ENCODE measurements at places on chromosomes 7 and 10. TPM values are rescaled to one million over a fixed set of nuclear protein-coding genes. Genes with fewer than 3 reads are reported as not detected.

The CCL24 gene
- not detected for total RNA-seq

The JAZF1 gene
- 6.9 TPM for total RNA-seq

The PRSS37 gene
- not detected for total RNA-seq

GRCh38 chr10:118868589-118868988 lies 113.8 kb upstream of the CACUL1 start:
- peaks cover 18% of the 10 kb centered on the region for H3K27me3 ChIP-seq
- no peak overlapping the region for H3K4me3 ChIP-seq
- no peaks in the 10 kb centered on the region for H3K4me1 ChIP-seq
- H3K27ac ChIP-seq: no peak overlapping the region
- no peaks in the 10 kb centered on the region for H3K36me3 ChIP-seq
- peak; percentile 25 for DNase-seq

GRCh38 chr7:10910447-10910846 lies 63.2 kb upstream of the PHF14 start:
- H3K27ac ChIP-seq: no peak overlapping the region
- H3K27me3 ChIP-seq: peaks cover 10% of the 10 kb centered on the region
- no peak for DNase-seq

- H3K27ac ChIP-seq: no peak overlapping the region
- H3K27me3 ChIP-seq: peaks cover 2% of the 10 kb centered on the region
- DNase-seq: no peak
- H3K4me1 ChIP-seq: no peaks in the 10 kb centered on the region
Measured at GRCh38 chr7:94250124-94250523, 144.6 kb upstream of the COL1A2 start.

GRCh38 chr10:80702143-80702542 lies 164.4 kb downstream of the SH2D4B start:
- H3K27ac ChIP-seq: no peak overlapping the region
- H3K4me1 ChIP-seq: no peaks in the 10 kb centered on the region
- DNase-seq: no peak
- no peaks in the 10 kb centered on the region for H3K36me3 ChIP-seq
- H3K27me3 ChIP-seq: no peaks in the 10 kb centered on the region

- no peak for DNase-seq
- H3K4me1 ChIP-seq: no peaks in the 10 kb centered on the region
- no peaks in the 10 kb centered on the region for H3K36me3 ChIP-seq
- no peak overlapping the region for H3K4me3 ChIP-seq
Measured at GRCh38 chr10:92125144-92125543, 165.7 kb downstream of the CPEB3 start.

- H3K4me1 ChIP-seq: peaks cover 9% of the 10 kb centered on the region
- no peak overlapping the region for H3K4me3 ChIP-seq
- DNase-seq: peak; percentile 74
- H3K36me3 ChIP-seq: no peaks in the 10 kb centered on the region
Measured at GRCh38 chr7:100896732-100897608, 1.3 kb upstream of the ACHE start.

DNA sequence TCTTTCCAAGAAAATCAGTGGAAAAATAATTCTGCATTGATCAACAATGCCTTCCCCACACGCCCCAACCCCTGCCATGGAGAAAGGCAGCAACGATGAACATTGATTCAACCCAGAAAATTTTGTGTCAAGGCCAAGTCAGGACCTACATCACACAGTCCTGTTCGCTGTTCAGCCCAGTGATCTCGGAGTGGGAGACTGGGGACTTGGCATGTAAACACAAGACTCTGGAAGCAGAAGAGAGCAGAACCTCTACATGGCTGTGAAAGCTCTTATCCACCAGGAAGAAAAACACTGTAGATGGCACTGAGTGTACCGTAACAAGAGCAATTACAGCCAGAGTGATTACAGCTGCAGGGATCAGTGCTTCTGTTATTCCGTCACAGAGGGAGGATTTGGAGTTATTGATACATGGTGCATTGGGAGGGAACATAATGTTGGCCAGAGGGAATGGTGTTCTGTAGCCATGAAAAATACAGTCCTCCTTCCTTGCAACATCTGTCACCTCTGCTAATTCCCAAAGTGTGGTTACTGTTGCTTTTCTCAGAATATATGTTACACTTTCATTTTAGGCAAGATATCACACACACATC lies 136.6 kb downstream of the IQUB start:
- no peaks in the 10 kb centered on the region for H3K36me3 ChIP-seq
- H3K4me3 ChIP-seq: no peak overlapping the region
- no peak for DNase-seq
- no peak overlapping the region for H3K27ac ChIP-seq
- H3K27me3 ChIP-seq: no peaks in the 10 kb centered on the region
- H3K4me1 ChIP-seq: no peaks in the 10 kb centered on the region

GRCh38 chr7:76428149-76428823 lies 3.5 kb downstream of the ZP3 start:
- no peaks in the 10 kb centered on the region for H3K36me3 ChIP-seq
- H3K4me3 ChIP-seq: no peak overlapping the region
- H3K4me1 ChIP-seq: peaks cover 6% of the 10 kb centered on the region
- DNase-seq: no peak

- no peak overlapping the region for H3K4me3 ChIP-seq
- DNase-seq: no peak
- no peak overlapping the region for H3K27ac ChIP-seq
- no peaks in the 10 kb centered on the region for H3K4me1 ChIP-seq
- H3K36me3 ChIP-seq: no peaks in the 10 kb centered on the region
Measured at GRCh38 chr10:130770018-130770630, 541.4 kb downstream of the TCERG1L start.

DNA sequence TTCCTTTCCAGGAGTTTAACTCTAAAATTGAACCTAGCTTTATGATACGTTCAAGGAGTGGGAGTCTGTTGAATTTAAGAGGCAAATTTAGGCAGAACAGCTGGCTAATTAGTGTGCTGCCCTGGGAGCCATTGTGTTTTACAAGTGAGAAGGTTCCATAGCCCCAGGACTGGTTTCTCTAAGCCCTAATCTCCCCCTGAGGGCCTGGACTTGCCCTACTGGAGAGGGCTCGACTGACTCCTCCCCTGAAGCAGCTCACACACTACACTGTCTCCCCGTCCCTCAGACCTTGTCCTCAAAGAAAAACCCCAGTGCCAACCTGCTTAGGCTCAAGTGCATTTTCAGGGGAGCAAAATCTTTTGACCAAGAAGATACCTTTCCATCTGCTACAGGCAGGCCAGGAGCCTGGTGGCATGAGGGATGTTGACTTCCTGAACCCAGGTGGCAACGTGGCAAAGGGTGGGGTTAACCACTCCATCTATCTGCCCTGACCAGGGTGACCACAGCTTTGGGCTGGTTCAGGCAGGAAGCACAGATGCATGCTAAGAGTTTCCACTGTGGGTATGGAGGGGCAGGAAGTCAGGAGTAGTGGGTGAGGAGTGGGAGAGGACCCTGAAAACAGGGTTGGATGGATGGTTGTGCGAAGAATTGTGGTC lies 68.9 kb upstream of the CARD11 start:
- H3K27ac ChIP-seq: peak overlapping the region; percentile 56
- peaks cover 11% of the 10 kb centered on the region for H3K36me3 ChIP-seq
- peaks cover 71% of the 10 kb centered on the region for H3K4me1 ChIP-seq

DNA sequence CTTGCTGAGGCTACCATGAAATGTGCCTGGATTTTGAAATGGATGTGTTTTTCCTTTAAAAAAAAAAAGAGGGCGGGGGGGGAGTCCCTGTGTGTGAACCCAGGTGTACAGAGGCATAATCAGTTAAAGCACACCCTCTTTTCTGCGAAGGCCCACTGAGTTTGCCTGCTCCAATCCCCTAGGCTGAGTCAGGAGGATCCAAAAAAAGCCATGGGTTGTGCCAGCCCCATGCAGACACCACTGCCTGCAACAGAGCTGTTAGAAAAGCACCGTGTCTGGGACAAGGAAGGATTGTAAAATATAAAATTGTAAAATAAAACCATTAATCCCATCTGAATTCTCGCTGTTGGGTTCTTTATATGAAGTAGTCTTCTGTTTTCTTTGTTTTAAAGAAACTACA lies 217.9 kb downstream of the ADAM12 start:
- DNase-seq: no peak
- no peaks in the 10 kb centered on the region for H3K27me3 ChIP-seq
- H3K36me3 ChIP-seq: no peaks in the 10 kb centered on the region
- H3K27ac ChIP-seq: no peak overlapping the region

GRCh38 chr7:37701769-37702168 lies 18.2 kb downstream of the GPR141 start:
- H3K27me3 ChIP-seq: no peaks in the 10 kb centered on the region
- no peak overlapping the region for H3K27ac ChIP-seq
- H3K36me3 ChIP-seq: no peaks in the 10 kb centered on the region
- H3K4me3 ChIP-seq: no peak overlapping the region

DNA sequence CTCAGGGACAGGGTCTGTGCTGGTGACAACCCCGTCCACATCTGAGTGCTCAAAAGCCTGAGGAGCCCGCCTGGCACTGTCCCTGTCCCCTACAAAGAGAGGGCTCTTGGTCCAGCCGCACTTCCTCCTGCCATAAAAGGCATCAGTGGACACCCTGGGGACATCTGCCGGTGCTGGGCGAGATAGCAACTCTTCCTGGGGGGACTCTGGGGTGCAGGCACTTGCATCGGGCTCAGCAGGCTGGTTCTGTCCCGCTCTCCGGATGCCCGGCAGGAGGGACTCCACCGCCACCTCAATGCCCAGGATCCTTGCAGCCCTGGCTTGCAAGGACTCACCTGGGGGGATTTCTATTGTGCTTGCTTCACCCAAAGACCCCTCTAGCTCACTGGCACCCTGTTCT lies 32.8 kb downstream of the JCAD start:
- H3K4me1 ChIP-seq: peaks cover 34% of the 10 kb centered on the region
- H3K27ac ChIP-seq: no peak overlapping the region
- no peak for DNase-seq
- no peak overlapping the region for H3K4me3 ChIP-seq
- no peaks in the 10 kb centered on the region for H3K36me3 ChIP-seq
- H3K27me3 ChIP-seq: peaks cover 49% of the 10 kb centered on the region
